Chondrocyte (in vitro differentiated cells): ENCODE measurements at places on chromosomes 6 and 20. TPM values are rescaled to one million over a fixed set of nuclear protein-coding genes. Genes with fewer than 3 reads are reported as not detected.
A peak's percentile ranks its signal among the peaks of the same experiment; 100 is the strongest.

DNA sequence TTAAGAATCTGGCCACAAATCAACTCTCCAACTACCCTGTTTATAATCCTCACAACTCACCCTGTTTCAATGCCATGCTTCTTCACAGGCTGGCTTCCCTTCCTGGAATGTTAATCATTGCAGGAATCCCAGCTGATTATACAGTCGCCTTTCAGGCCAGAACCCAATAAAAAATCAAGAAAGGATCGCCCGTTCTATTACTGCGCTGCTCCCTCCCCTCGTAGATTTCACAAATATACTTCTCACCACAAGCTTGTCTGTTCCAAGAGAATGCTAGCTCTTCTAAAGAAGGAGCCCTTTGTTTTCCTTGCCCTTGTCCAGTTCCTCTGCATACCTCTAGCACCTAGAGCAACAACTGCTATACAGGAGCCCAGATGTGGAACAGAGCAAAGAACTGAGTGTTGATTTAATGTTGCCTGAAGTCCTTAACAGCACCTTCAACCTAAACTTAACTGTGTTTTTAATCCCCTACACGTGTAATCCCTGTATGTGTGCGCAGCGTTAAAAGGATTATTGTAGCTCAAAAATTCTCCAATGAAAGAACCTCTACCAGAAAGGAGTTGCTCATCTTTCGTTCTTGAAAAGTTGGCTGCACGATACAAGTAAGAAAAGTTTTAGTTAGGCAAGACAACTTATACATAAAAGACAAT, 988 bp downstream of the ECHDC1 start:
- no peak for DNase-seq

Gene ADGRF4
- total RNA-seq, result not detected in 3 replicates

Gene CDK19
- total RNA-seq, result 13.9 to 21.6 TPM (median 19.7 TPM) in 3 replicates

Gene TENT5A
- total RNA-seq, result 25.8 to 57.9 TPM (median 27.9 TPM) in 3 replicates

Gene DNAH8
- 0.05 to 0.24 TPM (median 0.15 TPM) in 3 replicates for total RNA-seq

- DNase-seq, result no peak
These were observed 61.1 kb upstream of the SNX9 start for GRCh38 chr6:157761926-157762325.

GRCh38 chr6:34393191-34393965, 909 bp upstream of the NUDT3 start:
- DNase-seq, result no peak

- DNase-seq, result no peak
These were observed 306.2 kb upstream of the ARID1B start for GRCh38 chr6:156471000-156471399.

Gene PTP4A1
- 75.7 to 108 TPM (median 99.2 TPM) in 3 replicates for total RNA-seq

GRCh38 chr20:50019466-50020256, 36.9 kb downstream of the SNAI1 start:
- no peak for DNase-seq

DNA sequence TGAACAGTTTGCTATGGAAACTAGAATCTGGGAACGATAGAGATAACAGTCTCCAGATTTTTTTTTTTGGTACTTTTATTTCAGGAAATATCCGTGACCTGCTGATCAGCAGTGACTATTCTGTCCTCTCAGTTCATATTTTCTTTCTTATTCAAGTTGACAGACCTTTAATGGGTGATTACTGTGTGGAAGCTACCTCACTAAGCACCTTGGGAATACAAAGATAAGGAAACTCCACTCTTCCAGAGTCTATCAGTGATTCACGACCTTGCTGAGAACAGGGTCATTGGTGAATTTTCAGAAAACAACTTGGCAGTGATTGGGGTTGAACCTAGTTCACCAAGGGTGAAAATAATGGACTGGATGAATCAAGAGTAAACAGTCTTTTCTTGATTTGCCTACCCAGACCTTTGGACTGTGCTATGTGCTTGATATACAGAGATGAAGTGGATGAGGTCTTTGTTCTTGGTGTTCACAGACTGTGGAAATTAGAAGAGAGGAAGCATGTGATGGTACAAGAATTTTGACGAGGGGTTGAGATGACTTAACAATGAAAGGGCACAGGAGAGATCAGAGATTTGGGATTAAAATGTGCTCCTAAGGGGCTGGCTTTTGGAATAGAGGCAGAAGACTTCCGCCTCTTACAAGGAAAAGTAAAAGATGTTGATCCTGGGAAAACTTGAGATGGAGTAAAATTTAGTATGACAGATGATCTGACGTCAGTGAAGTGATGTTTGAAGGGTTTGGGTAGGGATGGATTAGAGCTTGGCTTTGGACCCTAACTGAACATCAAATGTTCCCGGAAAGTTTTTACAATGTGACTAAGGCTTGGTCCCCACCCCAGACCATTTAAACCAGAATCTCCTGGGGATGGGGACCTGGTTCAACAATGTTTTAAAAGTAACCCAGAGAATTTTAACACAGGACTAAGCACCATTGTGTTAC, 1.2 kb downstream of the KAT14 start:
- DNase-seq, result no peak

- DNase-seq, result no peak
These were observed 12.6 kb upstream of the DDR1 start for GRCh38 chr6:30871592-30872183.

DNA sequence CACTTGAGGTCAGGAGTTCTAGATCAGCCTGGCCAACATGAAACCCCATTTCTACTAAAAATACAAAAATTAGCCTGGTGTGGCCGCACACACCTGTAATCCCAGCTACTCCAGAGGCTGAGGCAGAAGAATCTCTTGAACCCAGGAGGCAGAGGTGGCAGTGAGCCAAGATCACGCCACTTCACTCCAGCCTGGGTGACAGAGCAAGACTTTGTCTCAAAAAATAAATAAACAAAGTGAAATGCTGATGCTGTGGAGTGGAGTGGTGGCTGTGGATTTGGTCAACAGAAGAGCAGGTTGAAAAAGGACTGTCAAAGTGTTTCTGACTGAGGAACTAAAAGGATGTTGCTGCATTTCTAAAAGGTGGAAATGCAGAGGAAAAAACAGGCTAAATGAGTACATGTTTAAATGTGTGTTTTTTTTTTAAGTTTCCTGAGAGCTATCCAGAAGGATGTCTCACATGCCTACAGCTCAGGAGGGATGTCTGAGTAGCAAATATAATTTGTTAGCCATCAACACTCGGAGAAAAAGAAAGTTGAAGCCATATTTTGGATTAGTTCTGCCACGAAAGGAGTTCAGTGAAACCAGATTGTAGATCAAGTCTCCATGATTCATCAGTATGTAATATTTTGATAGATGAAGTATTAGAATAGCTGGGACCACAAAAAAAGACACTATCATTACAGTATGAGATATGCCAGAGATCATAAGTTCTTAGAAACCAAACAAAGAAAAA, 621.1 kb upstream of the ADGRB3 start:
- no peak for DNase-seq

DNA sequence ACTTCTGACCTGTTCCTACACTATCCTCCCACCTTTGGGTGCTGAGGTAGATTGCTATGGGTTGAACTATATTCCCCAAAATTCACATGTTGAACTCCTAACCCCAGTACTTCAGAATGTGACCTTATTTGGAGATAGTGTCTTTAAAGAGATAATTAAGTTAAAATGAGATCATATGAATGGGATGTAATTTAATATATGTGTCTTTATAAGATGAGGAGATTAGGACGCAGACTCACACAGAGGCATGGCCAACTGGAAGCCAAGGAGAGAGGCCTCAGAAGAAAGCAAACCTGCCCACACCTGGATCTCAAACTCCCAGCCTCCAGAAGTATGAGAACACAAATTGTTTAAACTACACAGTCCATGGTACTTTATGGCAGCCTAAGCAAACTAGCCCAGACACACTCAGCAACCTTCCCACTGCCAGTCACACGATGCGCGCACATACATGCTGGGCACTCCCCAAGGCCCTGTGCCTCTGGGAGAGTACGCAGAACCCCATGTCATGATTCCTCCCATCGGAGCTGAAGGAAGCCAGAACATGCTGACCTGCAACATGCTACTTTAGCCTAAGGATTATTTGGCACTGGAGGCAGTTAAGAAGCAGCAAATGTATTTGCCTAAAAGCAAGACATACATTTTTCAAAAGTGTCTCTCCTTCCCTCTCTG, 8.9 kb upstream of the SLC22A1 start:
- DNase-seq, result no peak

Gene SNHG17
- total RNA-seq, result 20.8 to 24.1 TPM (median 23.6 TPM) in 3 replicates

- DNase-seq, result peak; percentile 62
These were observed 515.7 kb downstream of the FRK start for GRCh38 chr6:115544765-115545671.

Gene CYP39A1
- total RNA-seq, result 0.31 to 0.62 TPM in 2 of 3 replicates, not detected in the other

DNA sequence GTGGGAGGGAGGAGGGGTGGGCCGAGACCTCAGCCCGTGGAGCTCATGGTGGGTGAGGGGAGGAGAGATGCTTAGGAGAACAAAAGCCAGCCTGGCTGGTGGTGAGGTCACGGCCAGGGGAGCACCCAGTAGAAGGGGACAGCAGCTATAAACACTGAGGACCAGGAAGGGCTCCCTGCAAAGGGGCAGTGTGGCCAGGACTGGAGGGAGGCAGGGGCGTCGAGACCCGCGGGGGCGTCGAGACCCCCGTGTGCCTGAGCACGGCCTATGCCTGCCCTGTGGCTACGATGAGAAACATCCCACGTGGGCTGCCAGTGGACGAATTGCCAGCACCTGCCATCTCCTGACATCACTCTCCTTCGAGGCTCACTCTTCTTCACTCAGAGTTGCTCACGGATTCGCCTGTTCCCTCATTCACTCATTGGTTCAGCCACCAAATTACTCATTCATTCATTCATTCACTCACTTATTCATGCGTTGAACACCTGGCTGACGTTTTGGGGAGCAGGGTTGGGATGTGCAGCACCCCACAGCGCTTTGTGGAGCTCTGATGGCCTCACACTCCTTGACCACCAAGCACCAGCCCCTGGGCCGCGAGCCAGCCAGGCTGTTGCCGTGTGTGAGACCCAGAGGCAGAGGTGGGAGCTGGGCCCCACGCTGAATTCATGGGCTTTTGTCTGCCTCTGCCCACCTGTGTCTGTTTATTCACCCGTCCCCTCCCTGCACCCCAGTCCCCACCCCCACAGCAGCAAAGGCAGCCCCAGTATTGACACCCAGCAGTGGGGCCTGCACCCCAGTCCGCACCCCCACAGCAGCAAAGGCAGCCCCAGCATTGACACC, 61.2 kb upstream of the BHLHE23 start:
- DNase-seq, result peak; percentile 77

Gene PSORS1C1
- 4.2 to 6.0 TPM (median 5.5 TPM) in 3 replicates for total RNA-seq

DNA sequence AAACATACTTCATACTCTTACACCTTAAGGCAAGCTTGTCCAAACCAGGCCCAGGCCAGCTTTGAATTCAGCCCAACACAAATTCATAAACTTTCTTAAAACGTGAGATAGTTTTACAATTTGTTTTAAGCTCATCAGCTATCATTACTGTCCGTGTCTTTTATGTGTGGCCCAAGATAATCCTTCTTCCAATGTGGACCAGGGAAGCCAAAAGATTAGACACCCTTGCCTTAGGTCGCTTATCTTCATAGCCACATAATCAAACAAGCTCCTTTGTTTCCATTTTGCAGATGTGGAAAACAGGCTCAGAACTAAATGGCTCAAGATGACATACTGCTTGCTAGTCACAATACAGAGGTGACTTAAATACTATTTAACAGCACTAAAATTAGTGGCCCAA, 6.0 kb downstream of the SALL4 start:
- DNase-seq, result no peak

Gene EMILIN3
- 0.46 to 1.2 TPM (median 0.47 TPM) in 3 replicates for total RNA-seq

- no peak for DNase-seq
These were observed 100.9 kb downstream of the RNF144B start for GRCh38 chr6:18488004-18488403.

DNA sequence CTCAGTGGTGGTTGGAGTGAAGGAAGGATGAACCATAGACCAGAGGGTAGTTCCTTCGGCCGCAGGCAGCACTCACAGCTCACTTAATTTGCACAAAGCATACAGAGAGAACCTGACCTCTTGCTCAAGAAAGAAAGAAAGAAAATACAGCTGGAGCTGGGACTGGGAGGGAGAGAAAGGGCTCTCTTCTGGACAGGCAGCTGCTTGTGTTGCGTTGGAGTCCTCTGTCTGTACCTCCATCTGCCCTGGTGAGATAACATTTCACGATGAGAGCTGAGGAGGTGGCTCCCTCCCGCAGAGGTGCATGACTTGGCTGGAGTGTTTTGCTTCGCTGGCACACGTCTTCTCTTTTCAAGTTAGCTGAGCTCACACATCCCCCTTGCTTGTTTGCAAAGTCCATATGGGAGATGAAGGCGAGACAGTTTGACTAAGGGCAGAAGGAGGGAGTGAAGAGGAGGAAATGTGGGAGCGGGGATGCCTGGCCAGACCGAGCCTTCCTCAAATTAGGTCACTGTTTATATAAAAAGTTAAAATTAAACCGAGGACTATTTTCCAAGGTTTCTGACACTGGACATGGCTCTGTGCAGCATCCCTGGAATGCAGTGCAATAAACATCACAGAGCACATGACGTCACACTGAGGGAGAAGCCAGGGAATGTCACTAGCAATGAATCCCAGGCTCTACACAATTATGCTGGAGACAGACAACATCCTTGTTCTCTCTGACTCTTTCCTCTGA, 359.4 kb downstream of the CD83 start:
- no peak for DNase-seq

DNA sequence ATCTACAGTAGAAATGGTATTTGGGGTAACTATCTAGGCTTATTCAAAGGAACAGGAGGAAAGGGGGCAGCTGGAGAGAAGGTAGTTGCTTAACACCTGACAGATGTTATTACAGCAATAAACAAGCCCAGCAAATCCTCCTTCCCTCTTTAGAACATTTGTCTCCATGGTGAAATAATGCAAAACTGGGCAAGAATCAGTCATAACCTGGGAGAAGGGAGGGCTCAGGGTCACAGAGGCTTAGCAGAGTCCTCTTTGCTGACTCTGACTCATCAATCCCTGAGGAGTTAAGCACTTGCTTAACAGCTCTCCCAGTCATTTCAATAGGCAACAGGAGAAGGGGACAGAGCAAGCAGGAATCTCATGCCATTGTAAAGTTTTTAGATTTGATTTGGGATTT, 230.3 kb downstream of the IBTK start:
- DNase-seq, result no peak

Gene ZSCAN16
- 2.5 to 3.0 TPM (median 3.0 TPM) in 3 replicates for total RNA-seq

DNA sequence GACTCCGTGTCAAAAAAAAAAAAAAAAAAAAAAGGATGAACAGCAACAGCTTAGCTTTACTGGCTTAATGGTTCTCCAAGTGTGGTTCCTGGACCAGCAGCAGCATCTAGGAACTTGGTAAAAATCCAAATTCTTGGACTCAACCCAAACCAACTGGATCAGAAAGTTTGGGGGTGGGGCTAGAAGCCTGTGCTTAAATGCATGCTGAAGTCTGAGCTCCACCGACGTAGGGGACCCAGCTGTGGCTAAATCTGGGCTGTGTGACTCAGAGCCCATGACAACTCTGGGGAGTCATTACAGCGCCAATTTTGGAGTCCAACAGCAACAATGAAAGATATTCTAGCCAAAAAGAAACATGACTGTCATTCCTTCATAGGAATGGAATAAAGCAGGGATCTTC, 13.6 kb upstream of the CHD6 start:
- DNase-seq, result no peak

DNA sequence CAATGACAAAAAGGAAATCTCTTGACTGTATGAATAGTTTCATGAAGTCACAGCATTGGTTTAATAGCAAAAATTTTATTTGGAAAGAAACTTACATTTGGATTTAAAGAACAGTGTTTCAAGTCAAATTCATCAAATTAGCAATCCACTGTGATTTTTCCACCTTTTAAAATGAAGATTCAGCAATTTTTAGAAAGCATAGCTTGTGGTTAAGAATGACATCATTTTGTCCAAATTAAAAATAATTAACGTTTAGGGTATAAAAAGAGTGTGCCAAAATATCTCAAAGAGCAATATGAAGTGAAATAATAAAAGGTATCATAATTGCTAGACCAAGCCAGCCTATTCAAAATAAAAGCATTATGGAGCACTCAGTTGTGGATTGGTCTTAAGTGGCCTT, 114.6 kb downstream of the PAX1 start:
- DNase-seq, result no peak

Gene OR2B6
- not detected in 3 replicates for total RNA-seq

GRCh38 chr6:12992770-12993169, 276.2 kb downstream of the PHACTR1 start:
- DNase-seq, result no peak
